ENCODE measurements at places on chromosomes 4 and X.

DNA sequence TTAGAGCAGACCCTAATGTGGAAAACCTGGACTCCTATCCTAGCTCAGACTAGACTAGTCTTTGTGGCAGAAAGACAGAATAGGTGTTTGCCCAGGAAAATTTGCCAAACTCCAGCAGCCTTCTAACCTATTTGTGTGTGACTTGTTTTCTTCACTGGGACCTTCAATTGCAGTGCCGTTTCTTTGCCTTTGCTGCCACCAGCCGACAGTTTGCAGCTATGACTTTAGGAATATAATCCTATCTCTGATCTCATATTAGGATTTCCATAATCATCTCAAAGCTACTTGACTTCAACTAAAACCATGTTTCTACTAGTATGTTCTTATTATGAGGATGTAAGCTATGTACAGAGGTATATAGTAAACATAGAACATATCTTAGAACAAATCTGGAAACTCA is 60.2 kb upstream of the PGAM4 start:
- DNase-seq: peak; percentile 39

- no peak for DNase-seq
Observed at GRCh38 chrX:13076176-13076961, 31.9 kb upstream of the FAM9C start.

GRCh38 chr4:22456291-22456690 is 59.6 kb downstream of the ADGRA3 start:
- DNase-seq: no peak

DNA sequence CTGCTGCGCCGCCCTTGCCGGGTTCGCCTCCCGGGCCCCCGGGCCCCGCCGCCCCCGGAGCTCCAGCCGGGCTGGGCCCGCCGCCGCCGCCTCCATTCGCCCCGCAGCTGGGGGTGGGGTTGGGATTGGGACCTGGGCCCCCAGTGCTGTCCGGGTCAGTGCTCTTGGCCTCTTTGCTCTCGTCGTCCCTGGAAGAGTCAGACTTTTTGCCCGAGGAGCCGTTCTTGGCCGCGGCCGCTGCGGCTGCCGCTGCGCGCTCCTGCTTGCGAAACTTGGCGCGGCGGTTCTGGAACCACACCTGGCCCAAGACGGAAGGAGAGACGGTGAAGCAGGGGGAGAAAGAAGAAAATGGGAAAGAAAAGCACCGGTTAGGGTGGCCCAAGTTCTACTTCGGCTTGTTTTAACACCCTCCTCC is 2.5 kb downstream of the PHOX2B start:
- DNase-seq: no peak

GRCh38 chr4:47791965-47792364 is 45.9 kb downstream of the CORIN start:
- DNase-seq: no peak

- peak; percentile 96 for DNase-seq
Observed at GRCh38 chrX:13397878-13398818, 78.3 kb upstream of the ATXN3L start.

GRCh38 chr4:41360214-41360920 is 103.6 kb downstream of the UCHL1 start:
- peak; percentile 80 for DNase-seq

Measured in EL (cell line).